Islet precursor cell (in vitro differentiated cells): ENCODE measurements at places on chromosomes 1 and 21.

DNA sequence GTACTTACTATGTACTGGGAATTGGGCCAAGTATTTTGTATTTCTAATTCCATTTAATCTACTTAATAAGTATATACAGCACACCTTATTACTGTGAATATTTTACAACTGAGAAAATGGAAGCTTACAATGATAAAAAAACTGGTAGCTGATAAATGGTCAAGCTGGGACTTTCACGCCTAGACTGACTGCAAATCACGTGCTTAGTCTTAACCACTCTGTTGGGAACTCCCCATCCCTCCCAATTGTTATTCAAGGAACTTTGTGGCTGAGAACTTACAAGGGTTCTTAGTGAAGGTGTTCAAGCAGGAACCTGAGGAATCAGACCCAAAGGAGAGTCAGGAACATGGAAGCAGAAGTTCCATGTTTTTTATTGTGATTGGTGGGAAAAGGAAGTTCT, 26.9 kb downstream of the CD84 start:
- DNase-seq, result no peak

- peak; percentile 73 for DNase-seq
Observed at GRCh38 chr1:91282695-91283420, 121.8 kb downstream of the HFM1 start.

- DNase-seq, result no peak
Observed at GRCh38 chr1:166122873-166123466, 43.8 kb downstream of the FAM78B start.

DNA sequence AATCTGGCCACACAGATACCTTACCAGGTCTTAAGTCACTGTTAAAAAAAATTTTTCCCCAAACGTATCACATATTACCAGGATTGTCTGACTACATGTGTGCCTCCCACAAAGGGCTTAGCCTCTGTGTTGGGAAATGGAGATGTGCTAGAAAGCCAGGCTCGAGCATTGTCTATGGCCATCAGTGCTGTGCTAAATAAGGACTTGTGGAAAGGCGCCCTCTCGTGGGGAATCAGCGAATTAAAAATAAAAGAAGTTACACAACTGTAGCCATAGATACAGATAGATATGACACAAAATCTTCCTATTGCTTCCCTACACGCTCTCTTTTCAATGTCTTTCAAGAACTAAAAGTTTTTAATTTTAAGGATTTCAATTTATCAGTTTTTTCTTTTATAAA, 47.5 kb upstream of the CRNN start:
- DNase-seq, result no peak

DNA sequence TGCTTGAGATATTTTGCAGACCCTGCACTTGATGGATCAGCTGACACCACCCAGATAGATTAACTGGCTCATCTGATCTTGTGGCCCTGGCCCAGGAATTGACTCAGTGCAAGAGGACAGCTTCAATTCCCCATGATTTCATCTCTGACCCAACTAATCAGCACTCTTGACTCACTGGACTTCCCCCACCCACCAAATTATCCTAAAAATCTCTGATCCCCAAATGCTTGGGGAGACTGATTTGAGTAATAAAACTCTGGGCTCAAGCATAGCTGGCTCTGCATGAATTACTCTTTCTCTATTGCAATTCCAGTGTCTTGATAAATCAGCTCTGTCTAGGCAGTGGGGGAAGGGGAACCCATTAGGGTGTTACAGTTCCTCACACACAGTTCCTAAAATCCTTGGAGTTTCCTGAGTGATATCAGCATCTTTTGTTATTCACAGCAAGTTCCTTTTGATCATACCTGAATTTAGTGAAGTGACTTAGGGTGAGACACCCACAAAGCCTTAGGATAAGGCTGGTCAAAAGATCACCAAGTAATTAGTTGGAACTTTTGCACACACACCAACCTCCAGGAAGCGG, 104.2 kb downstream of the COP1 start:
- no peak for DNase-seq

DNA sequence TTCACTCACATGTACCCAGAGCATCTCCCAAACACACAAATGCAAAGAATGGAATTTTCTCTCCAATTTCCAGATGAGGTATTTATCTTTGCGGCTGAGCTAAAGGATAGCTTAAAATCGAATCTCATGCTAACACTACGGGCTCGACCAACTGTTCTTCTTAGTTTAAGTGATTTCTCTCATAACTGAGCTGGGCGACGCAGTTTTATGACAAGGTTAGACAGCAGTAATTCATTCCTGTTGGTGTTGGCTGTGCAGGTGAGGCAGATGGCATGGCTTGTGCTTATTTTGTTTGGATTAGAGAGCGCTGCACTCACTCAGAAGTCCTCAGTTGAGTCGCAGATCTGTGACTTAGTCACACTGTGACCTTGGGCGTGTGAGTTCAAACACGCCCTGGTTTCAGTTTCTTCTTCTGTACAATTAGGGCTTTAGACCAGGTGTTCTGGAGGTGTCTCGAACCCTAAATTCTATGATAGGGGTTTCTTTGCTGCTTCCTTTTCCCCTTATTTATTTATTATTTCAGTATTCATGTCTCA, 41.5 kb upstream of the MRPS6 start:
- DNase-seq, result no peak

DNA sequence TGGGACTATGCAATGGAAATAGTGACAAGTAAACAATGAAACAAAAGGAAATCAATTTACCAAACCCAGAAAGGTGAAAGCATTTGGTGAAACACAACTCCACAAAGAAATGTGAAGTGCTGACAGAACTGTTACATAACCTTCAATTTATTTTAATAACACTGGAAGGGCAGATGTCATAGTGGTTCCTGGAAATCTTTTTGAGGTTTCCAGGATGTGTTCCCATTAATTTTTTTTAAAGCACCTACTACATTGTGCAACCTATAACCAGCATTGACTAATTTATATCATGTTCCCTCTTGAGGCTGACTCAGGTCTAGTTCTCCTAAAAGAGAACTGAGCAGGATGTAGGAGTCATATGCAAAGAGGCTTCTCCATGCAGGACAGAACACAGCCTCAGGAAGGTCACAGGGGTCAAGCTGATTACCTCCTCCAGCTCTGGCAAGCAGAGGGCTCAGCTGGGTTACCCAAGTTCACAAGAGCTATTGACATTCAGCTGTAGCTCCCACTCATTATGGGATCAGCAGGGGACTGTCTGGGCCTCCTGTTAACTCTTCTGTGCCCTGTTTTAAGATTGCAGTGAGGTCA, 157.1 kb upstream of the NRIP1 start:
- peak; percentile 93 for DNase-seq

GRCh38 chr1:182575540-182576149, 13.4 kb downstream of the RNASEL start:
- no peak for DNase-seq

DNA sequence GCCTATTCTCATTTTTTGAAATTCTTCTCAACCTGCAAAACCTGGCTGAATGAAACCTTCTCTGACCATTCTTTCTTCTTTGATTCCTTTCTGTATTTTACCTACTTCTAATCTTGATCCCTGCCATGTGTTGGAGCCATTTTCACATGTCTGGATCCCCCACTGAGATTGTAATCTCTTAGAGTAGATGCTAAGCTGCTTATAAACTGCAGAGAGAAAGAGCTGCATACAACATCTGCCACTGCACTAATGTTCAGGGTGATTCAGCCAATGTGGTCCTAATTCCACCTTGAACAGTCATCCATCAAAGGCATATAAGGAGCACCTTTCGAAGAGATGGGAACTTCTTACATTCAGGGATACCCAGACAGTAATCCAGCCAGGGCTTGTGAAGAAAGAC, 16.2 kb upstream of the DAB1 start:
- no peak for DNase-seq

DNA sequence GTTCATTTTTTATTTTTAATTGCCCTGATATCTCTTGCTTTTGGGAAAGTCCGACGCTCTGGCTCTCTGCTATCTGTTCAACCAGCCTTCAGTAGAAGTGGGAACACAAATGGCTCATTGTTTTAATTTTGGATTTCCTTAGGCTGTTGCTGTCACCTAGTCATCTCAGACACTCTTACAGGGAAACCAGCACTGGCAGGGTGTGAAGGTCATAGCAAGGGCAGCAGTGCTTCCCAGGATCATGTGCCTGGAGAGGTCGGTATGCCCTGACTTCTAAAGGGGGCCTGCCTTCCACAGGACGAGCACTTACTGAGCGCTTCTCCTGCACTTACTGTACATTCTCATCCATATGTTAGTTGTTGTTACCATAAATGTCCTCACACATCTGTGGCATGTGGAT, 224.2 kb downstream of the DISC1 start:
- DNase-seq, result no peak

GRCh38 chr1:53878492-53879105, 11.0 kb downstream of the YIPF1 start:
- no peak for DNase-seq

DNA sequence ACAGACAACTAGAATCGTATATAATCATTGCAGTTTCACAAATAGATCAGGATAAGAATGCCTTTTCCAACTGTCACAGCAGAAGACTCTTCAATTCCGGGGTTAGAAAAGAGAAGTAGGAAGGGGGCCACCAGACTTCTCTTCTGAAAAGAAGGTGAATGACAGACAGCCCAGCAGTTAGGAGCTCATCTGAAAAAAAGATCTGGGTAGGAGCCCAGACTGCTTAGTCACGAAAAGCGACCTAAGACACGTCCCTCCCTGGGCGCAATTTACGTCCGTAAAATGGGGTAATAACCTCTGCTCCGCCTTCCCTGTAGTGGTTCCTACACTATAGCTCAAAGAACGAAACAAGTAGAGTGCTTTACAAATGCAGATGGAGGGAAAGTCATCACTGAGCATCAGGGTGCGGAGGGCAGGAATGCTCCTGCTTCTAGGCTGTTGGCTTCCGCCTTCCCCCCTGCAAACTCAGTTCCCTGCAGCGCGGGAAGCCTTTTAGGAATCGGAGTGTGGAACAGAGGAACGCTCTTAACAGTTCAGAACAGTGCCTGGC, 582 bp downstream of the ORC1 start:
- peak; percentile 78 for DNase-seq

GRCh38 chr1:207839083-207839413, 71.9 kb downstream of the CD34 start:
- DNase-seq, result no peak

DNA sequence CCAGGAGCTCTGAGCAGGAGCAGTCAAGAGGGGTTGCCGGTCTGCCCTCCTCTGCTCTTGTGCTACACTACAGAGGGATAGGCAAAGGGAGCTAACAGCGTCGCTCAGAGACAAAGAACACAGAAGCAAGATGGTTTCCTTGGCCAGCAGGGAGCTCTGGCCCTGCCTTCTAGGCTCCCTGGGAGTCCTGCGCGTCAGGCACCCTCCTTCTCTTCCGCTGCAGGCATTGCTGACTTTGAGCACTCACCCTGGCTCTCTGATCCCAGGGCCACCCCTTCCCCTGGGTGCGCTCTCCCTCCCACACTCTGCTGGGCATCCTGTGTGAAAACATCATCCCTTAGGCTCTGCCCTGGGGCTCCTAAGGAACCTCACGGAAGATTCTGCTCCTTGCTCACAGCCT, 489 bp downstream of the TNNI1 start:
- DNase-seq, result peak; percentile 53

- no peak for DNase-seq
Observed at GRCh38 chr1:228839656-228840055, 104.4 kb downstream of the RHOU start.

- DNase-seq, result no peak
Observed at GRCh38 chr21:25512095-25513081, 94.9 kb downstream of the MRPL39 start.

DNA sequence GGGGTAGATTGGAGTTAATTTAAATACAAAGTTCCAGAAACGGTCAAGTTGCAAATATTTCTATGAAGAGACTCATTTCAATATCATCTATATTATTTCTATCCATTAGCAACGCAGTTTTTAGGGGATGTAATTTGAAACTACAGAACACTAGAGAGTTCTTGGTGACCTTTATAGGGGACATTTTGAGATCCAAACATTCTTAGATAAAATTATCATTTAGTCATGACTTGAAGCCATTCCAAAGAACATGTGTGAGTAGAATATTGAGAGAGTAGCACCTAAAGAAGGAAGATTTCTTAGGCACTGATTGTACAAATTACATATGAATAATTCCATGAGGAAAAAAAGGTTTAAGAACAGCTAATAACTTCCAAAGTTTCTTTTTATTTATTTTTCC, 19.0 kb downstream of the CHIA start:
- no peak for DNase-seq

- DNase-seq, result no peak
Observed at GRCh38 chr21:21230672-21231071, 232.5 kb downstream of the NCAM2 start.

- DNase-seq, result no peak
Observed at GRCh38 chr1:62841587-62842169, 57.7 kb downstream of the ATG4C start.

DNA sequence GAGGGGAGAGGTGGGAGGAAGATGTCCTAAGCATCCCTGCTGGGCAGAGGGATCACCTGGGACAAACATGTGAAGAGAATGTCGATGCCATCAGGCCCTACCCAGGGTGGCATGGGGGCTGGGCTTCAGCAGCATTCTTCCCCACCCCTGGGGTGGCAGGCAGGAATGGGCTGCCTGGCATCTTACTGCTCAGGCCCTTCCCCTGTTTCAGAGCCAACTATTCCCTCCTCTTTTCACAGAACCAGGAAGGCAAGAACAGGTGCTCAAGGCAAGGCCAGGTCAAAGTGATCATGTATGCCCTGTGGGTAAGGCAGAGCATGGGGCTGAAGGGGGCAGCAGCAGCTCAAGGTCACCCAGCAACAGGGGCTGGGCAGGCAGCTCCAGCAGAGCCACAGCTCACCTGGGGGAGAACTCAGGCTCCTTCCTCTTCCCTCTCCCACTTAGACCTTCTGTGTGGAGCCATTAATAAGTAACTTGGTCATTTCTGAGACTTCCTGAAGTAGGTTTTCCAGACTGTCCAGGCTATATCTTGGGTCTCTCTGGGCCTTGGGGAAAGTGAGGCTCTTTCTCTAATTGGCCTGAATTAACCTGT, 56.4 kb downstream of the ELK4 start:
- DNase-seq, result peak; percentile 33

- DNase-seq, result no peak
Observed at GRCh38 chr21:41897047-41897669, 18.0 kb upstream of the PRDM15 start.

GRCh38 chr1:183024317-183025009, 1.2 kb downstream of the LAMC1 start:
- no peak for DNase-seq

DNA sequence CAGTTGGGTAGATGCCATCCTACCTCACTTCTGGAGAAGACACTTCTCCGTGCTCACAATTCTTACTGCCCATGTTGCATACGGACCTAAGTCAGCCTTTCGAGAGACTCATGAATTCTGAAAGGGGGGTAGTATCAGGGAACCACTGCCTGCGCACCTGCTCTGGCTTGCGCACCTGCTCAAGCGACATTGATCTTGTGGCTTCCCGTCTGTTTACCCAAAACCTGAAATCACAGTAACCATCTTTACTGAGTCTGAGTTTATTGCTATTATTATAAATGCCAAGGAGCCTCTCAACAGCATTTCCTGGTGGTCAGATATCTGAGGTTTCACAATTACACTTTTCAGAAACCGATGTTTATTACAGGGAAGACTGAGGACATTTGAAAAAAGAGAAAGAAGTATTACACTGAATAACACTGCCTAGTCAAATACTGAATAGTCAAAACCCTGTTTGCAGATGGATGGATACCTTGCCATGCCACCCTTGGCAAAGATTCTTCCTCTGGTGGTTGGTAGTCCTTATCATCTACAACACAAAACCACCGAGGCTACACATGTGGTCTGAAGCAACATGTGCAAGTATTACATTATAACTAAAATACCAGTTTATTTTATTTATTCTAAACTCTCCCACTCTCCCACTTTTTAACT, 208.7 kb downstream of the SIPA1L2 start:
- no peak for DNase-seq
